ENCODE measurements at places on chromosomes 5 and 9.

DNA sequence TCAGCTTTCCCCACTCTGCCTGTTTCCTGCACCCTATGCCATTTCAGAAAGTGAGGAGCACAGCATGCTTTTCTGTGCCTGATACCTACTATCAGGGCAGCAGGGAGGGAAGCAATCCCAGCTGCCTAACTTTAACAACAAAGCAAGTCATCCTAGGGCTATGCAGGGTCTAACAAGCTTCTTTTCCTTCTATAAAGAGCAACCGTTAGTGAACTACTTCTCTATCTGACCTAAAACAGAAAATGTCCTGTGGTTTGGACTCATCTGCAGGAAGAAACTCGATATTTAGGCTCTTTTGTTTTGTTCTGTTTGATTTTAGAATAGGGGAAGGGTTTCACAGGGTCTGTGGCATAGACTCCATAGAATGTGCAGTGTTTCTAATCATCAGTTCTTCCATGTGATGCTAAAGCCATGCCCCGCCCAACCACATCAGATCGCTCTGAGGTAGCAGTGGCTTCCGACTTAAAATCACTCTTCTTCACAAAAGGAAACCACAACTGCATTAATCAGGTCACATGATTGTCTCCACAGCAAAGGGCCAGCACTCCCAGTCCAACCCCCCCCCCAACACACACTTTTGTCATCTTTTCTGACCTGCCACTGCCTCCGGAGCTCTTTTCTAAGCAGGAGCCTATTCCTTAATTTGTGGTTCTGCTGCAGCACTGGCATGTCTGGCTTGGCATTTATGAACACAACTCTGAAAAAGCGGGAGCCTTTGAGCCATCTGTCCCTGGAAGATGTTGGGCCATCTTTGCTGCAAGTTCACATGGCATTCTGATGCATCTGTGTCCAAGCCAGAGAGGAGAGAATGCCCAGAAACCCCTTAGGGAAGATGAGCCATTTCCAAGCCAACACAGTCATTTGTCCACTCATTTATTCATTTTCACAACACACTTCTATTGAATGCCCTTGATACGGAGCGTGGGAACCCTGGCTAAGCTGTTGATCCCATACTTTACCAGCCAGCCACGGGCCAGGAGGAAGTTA, 71.6 kb downstream of the CFAP90 start:
- DNase-seq, result no peak

DNA sequence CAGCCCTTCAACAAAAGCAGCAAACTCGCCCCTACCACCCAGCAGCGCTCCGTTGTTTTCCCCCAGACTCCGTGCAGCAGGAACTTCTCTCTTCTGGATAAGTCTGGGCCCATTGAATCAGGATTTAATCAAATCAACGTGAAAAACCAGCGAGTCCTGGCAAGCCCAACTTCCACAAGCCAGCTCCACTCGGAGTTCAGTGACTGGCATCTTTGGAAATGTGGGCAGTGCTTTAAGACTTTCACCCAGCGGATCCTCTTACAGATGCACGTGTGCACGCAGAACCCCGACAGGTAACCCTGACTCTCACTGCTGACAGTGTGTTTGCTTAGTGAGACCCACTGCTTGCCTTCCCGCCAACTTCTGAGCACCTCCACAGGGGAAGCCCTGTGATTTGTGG, 81.8 kb downstream of the PRDM6 start:
- no peak for DNase-seq

DNA sequence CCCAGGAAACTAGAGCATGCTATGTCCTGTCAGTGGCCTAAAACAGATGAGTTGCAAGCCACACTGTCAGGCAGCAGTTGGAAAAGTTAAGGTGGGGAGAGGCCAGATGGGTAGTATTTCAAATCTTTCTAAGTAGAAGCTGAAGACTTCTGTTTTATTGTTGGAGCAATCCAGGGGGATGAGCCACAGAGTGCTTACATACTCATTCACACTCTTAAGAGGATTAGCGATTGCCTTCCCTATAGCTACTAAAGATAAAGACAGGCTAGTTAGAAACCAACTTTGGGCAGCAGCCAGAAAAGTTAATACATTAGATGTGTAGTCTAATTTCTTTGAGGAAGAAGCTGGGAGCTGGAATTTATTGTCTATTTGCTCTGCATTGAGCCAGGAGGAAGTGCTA, 61.7 kb upstream of the ELAVL2 start:
- DNase-seq, result no peak

DNA sequence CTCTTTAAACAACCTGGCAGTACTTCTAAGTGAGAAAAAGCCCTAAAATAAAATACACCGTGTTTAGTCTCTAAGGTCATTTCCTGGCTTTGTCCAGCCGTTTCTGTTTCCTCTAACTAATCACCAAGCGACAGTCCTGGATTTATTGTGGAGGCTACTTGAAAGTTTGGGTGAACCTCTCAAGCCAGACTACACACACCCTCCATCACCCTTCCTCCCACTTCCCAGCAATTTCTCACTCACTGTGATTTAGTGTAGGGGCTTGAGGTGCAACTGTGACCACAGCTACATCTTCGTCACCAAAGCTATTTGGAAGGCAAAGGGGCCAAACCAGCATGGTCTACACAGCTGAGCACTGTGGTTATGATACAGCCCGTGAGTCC, 240.0 kb upstream of the SLC24A2 start:
- no peak for DNase-seq

DNA sequence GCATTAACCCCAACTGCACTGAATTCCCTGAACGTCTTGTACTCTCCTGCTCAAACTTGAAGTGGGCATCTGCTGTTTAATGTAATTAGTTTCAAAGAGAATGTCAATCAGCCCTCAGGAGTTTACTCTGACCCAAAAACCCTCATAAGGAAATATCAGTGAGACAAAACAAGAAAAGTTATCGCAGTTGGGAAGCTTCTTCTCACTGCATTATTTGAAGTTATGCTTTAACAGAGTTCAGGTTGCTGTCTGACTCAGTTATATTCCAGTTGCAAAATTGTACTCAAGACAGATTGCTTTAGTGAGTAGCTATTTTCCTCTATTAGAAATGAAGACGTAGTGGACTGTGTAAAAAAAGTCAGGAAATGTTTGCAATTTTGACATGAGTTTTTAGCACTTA, 52.1 kb downstream of the PPIC start:
- DNase-seq, result no peak

DNA sequence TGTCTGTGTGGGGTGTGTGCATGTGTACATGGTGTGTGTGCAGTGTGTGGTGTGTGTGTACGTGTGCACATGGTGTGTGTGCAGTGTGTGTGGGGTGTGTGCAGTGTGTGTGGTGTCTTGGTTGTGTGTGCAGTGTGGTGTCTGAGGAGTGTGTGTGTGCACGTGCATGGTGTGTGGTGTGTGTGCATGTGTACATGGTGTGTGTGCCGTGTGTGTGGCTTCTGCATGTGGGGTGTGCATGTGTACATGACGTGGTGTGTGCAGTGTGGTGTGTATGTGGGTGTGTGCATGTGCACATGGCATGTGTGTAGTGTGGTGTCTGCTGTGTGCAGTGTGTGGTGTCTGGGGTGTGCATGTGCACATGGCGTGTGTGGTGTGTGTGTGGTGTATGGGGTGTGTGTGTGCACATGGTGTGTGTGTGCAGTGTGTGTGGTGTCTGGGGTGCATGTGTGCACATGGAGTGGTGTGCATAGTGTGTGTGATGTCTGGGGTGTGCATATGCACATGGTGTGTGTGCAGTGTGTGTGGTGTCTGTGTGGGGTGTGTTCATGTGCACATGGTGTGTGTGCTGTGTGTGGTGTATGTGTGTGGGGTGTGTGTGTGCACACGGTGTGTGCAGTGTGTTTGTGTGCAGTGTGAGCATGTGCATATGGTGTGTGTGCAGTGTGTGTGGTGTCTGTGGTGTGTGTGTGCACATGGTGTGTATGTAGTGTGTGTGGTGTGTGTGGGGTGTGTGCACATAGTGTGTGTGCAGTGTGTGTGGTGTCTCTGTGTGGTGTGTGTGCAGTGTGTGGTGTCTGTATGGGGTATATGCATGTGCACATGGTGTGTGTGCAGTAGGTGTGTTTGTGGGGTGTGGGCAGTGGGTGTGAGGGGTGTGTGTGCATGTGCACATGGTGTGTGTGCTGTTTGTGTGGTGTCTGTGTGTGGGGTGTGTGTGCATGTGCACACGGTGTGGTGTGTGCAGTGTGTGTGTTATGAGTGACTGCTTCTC, 40.6 kb upstream of the ZNG1F start:
- no peak for DNase-seq

DNA sequence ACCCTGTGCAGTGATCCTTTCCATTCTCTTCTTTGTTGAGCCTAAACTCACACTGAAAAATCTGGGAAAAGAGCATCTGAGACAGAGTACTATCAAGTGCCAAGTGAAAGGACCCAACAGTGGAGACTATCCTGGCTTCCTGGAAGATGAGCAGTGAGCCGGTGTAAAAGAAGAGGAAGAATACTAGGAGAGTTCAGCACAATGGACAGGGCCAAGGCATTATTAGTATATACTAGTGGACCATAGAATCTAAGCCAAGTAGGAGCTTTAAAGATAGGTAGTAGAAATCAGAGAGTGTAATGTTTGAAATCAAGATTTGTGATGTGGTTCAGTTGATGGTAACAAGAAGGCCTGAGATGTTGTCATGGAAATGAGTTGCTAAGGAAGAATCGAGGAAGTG, 140.8 kb downstream of the CAMK4 start:
- no peak for DNase-seq

DNA sequence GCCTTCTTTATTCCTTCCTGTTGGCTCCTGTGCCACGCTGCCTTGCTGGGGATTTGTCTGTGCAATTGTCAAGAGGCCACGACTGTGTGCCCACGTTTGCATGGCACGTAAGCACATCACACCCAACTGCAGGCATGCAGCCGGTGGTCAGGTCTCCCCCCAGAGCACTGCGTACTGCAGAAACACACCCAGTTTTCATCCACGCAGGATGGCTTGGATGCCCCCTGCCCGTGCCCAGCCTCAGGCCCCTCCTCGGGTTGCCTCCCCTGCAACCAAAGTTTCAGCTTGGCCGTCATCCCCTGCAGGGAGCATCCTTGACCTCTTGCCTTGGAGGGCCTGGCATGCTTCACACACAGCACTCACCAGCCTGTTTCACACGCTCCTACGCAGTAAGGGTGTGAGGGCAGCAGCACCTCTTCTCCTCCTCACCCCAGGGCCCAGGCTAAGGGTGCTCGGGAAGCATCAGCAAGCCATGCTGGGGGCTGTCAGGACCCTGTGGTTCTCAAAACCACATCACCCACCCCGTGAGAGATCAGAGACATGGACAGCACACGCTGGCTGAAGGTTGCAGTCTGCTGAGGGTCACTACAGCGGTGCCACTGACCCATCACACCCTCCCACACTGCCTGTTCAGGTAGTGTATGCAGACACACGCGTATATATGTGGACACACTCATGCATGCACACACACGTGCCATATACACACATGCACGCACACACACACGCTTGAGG, 3.1 kb downstream of the MRPL36 start:
- DNase-seq, result no peak

DNA sequence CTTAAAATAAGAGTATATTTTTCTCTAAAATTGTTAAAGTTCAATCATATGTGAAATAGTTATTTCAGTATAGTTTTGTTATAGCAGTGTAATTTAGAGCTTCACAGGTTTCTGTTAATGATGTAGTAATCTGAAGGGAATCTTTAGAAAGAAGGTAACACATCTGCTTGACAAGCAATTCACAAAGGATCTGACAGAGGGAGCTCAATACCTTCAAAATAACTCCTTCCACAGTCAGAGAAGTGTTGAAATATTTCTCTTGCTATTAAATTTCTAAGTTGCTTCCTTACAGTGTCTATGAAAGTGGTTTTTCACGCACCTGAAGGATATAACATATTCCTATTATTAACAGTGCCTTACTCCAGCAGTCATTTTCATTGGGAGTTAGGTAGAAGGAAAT, 44.9 kb downstream of the SLC25A51 start:
- no peak for DNase-seq

DNA sequence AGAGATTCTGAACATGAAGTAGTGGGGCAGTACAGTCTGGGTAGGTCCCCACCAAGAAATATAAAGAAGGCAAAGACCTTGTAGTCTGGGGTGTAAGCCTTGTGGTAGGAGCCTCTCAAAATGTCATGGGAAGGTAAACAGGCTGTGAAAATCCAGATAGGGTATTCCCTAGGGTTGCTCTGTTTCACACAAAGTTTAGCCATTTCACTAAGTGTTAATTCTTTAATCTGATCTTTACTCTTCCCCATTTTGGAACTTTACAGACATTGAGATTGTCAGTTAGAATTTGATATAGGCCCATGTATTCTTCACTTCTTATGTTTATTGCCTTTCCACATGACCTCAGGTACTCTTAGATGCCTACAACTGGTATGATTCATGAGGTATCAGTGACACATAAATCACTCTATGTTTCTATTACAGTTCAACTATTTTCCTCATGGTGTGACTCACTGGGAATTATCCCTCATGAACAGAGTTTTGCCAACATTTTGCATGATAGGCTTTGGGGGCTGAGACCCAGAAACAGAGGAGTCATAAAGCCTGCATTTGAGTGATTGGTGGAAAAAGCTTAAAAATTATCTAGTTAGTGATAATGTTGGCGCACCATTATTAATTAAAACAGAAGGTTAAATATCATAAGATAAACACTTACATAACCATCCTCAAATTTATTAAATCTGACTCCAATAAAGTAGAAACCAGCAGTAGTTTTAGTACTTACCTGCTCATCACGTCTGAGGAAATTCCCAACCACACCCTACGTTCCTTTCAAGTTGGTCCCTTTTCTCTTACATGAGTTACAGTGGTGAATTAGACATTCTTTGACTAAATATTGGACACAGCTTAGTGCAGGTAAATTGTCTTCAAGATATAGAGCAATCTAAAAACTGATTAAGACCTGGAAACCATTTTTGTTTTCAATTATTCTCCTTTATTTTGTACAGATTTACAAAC, 399.8 kb upstream of the MEF2C start:
- DNase-seq, result no peak

- no peak for DNase-seq
These were observed 167.8 kb downstream of the OLFM1 start for GRCh38 chr9:135255033-135255840.

DNA sequence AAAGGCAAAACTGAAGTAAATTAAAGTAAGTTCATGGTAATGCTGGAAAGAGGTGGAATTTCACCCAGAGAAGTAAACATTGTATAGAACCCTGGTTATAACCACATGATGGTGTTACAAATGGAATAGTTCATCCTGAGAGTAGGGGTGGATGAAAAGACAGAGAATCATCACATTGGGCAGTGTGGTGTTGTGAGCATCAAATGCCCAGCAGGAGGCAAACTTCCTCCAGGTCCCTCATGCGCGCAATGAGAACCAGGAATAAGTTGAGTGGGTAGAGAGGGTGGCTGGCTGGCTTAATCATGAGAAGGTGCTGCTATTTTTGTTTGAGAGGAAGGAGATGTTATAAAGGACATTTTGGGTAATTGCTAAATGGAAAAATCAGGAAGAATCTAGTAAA, 163.3 kb upstream of the HMHB1 start:
- DNase-seq, result no peak

DNA sequence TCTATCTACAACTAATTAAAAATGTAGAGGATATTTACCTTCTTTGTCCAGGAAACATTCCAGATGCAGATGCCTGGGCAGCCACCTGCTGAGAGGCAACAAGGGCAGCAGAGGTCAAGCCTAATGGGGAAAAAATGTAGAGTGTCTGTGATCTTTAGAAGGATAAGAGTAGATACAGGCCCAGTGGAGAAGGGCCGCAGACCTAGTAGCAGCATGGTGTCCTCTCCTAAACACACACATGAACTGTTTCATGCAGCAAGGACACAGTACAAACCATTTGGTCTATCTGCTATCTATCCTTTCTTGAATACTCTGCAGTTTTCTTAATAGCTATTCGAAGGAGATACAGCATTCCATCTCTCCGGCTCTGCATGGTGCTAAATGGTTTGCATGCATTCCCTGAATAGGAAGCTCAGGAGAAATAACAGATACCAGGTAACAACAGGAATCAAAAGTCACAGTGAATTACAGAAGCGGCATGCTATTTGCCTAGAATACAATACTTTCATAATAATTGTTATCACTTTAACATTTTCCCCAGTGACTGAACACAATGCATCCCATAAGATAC, 107.3 kb downstream of the ZNF608 start:
- DNase-seq, result no peak

All from NCI-H2029 (cell line).